ENCODE measurements at places on chromosomes 7 and 10.

- DNase-seq, result peak; percentile 4
Observed at GRCh38 chr7:20539201-20539600, 76.3 kb upstream of the ABCB5 start.

GRCh38 chr7:29613100-29613499 lies 49.5 kb downstream of the PRR15 start:
- no peak for DNase-seq

- no peak for DNase-seq
Observed at GRCh38 chr10:35422228-35422627, 85.9 kb downstream of the CCNY start.

DNA sequence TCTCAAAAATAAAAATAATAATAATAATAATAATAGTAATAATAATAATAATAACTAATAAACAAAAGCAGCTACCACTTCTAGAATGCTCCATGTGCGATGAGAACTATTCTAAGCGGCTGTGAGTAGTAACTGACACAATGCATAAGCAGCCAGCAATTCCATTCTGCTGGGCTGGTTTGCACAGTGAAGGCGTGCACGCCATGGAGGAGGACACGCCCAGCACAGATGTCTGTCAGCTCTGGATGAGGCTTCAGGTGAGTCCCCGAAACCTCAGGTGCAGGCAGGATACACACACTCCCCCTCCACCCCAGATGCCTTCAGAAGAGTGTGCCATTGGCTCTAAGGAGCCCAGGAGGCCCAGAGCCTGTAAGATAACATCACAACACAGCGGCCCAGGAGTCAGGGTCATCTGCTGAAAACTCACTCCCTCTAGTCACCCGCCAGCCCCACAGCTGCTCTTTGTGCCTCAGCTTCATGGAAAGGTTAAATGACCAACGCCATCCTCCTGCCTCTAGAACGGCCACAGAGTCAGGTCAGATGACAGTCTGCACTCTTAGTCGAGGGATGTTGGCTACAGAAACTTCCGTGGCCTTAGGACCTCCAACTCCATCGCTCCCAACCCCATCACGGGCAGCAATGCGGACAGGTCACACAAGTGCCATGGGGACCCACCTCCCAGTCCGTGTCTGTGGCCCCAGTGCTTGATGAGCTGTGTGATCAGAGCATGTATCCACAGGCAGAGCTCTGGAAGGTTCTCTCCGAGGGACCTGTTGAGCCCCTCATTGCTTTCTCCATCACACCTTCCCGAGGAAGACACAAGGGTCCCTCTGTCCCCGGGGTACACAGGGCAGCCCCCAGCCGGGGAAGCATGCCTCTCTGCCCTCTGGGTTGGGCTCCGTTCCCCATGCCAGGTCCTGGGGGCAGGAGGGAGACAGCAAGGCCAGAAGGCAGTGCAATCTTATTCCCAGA lies 103.9 kb downstream of the CTBP2 start:
- DNase-seq, result no peak
